ENCODE measurements at places on chromosomes 6 and 20.

- no peak for DNase-seq
Observed at GRCh38 chr20:32585011-32585585, at the start of gene NOL4L. NOL4L (minus strand) TSS chr20:32585333; CDS start chr20:32584890, 443 bp downstream.

- DNase-seq = no peak
Observed at GRCh38 chr6:77740380-77740779, 87.5 kb downstream of the MEI4 start.

DNA sequence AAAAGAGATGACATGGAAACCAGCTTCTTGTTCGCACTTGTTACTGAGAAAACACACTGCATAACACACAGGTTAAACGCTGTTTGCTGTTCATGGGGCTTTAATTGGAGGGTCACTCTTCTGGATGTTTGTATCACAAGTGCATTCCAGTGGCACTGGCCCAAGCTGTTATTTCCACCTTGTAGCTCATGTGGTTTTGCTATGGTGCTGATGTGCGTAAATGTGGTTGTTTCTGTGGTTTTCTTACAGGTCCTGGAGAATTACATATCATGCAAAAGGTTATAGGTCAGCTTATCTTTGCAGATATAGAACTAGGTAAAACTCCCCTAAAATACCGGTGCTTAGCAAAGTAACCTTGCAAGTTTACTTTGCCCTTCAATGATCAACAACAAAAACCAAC, 89.3 kb upstream of the AHI1 start:
- no peak for DNase-seq

GRCh38 chr20:36919715-36920333, 31.7 kb downstream of the SAMHD1 start:
- DNase-seq = no peak

DNA sequence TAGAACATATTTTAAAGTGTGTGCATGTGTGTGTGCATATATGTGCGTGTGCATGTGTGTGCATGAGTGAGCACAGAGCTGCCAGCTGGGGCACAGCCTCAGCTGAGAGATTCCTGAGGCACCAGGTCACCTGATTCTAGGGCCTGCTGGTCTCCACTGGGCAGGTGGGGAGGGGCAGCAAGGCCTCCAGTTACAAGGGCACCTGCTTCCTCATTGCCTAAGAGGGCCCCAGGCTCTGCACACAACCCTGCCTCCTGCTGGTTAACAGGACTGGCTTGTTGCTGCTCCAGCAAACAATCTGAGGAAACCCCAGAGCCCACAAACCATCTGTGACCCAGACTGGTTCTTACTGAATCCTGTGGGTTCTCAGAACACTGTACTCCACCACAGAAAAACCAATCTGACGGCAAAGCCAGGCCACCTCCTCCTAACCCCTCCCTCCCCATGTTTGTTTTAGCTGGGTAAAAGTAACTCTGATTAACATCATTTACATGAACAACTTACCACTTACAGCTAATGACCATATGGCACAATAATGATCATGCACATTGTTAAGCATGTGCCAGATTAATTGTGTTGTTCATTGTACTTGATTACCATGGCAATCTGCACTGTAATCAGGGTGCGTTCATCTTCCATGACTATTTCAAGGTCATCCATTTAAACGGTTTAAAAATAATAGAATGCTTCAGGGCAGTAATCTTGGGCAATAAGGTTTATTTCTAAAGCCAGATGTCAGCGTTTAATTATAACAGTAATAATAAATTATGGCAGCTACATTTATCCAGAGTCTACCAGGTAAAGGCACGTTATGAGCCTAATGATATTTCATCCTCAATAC, 23.1 kb upstream of the UBE2J1 start:
- peak; percentile 97 for DNase-seq

DNA sequence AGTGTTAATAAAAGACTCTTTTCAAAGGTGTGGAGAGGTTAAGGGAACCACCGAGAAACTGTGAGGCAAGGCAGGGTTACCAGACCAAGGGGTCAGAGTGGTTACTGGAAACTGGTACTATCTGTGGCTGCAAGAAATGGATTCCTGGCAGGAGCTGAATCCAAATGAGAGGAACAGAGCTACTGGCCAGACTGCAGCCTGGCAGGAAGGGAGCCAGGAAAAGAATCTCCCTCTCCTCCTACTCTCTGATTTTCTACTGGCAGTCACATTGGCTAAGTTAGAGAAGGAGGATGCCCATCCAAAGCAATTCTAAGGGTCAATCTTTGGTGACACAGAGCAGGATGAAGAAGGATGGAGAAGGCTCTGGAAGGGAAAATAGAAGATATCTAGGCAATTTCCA, 211.5 kb downstream of the GRM1 start:
- DNase-seq = no peak

DNA sequence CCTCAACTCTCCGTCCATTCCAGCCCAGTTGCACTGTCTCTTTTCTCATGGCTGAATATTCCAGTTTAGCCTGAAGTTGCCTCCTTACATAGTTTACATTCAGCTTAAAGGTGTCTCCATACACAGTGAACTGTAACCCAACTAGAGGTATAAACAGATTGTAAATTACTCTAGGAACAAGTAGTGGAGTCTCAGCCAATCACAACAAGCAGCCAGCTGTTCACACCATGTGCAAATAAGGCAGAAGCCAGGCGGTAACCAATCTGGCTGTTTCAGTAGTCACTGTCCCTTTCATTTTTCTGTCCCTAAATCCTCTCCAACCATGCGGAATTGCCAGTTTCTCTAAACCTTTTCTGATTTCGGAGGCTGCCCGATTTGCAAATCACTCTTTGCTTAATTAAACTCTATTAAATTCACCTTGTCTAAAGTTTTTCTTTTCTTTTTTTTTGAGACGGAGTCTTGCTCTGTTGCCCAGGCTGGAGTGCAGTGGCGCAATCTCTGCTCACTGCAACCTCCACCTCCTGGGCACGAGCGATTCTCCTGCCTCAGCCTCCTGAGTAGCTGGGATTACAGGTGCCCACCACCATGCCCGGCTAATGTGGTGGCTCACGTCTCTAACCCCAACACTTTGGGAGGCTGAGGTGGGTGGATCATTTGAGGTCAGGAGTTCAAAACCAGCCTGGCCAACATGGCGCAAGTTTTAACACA, 37.6 kb upstream of the GFOD1 start:
- DNase-seq = no peak

GRCh38 chr6:17240803-17241500, 40.2 kb upstream of the RBM24 start:
- no peak for DNase-seq

- no peak for DNase-seq
Observed at GRCh38 chr6:12327391-12327790, 37.2 kb downstream of the EDN1 start.

- DNase-seq = no peak
Observed at GRCh38 chr20:55140631-55141030, 665.2 kb downstream of the DOK5 start.

GRCh38 chr6:73200735-73201134, 24.6 kb downstream of the KHDC1L start:
- DNase-seq = no peak

DNA sequence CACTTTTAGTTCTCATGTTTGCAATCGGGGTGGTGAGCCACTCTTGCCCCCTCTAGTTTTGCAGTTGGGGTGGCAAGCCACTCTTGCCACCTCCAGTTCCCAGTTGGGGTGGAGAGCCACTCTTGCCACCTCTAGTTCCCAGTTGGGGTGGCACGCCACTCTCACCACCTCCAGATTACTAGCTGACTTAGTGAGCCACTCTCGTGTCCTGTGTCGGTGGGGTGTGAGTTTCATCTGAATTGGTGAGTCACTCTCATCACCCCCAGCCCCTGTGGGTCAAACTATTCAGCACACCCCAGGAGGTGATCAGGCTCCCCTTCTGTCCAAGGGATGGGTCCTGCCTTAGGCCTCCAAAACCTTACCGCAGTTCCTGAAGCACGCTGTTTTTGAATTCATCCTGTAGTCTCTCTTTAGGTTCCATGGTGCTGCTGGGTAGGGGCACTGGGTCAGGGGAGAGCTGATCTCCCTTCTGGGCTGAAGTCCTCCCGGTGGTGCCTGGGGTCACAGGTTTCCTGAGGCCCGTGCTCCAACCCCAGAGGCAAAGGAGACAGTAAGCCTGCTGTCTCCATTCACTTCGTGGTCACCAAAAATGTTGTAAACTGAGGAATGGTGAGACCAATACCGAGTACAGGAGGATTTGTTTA, 224.2 kb upstream of the SYNCRIP start:
- DNase-seq = no peak

- no peak for DNase-seq
Observed at GRCh38 chr20:31617432-31618104, 12.5 kb downstream of the ID1 start.

- no peak for DNase-seq
Observed at GRCh38 chr6:113414511-113414910, 442.6 kb upstream of the MARCKS start.

GRCh38 chr20:21613512-21613911, 92.0 kb upstream of the PAX1 start:
- DNase-seq = no peak

DNA sequence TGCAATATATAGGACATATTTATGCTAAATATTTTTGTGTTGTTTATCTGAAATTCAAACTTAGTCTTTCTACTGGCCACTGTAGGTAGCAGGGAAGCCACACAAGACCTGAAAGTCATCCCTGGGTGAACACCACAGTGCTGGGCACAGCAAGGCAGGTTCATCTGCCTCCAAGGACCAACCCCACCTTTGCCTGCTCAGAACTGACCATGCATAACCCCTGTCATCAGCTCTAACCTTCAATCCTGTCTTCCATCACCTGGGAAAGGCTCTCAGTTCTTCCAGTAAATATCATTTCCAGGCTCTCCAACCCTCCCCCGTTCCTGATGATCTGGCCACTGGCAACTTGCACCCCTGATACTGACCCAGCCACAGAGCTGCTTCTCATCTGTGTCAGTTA, 32.7 kb upstream of the CST7 start:
- DNase-seq = no peak

DNA sequence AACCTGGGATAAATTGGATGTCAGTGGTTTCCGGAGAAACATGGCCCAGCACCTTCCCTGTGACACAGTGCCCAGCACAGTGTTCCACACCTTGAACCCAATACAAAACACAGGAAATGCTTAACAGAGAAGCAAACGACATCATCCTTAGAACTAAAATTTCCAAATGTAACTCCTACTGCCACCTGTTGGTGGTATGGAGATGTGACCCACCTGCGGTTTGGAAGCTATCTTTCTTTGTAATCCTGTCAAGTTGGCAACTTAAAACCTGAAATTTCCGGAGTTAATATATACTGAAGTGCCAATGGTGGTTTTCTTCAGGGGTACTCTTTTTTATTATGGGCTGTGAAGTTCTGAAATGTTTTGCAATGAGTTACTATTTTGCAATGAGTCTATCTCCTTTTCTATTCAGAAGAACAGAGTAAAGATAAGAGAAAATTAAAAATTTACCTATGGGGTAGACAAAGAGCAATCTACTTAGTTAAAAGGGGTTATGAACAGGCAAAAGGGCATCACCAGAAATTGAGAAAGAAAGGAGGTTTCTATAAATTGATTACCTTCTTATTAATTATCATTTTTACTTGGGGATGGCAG, 658.8 kb downstream of the PTPRT start:
- peak; percentile 34 for DNase-seq

- no peak for DNase-seq
Observed at GRCh38 chr20:63822276-63822696, 8.8 kb downstream of the ZBTB46 start.

DNA sequence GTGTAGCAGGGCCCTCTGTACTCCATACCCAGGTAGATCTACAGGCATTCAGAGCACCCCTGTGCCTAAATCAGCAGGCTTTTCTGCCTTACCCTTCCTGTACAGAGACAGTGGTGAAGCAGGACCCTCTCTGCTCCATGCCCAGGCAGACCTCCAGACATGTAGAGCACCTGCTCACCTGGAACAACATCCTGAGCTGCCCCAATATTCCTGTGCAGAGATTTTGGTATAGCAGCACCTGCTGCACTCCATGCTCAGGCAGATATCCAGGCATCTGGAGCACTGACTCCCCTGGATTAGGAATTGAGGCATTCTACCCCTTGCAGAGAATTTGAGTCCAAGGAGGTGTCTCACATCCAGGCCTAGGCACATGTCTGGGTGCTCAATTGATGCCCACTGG, 12.6 kb upstream of the CST1 start:
- no peak for DNase-seq

DNA sequence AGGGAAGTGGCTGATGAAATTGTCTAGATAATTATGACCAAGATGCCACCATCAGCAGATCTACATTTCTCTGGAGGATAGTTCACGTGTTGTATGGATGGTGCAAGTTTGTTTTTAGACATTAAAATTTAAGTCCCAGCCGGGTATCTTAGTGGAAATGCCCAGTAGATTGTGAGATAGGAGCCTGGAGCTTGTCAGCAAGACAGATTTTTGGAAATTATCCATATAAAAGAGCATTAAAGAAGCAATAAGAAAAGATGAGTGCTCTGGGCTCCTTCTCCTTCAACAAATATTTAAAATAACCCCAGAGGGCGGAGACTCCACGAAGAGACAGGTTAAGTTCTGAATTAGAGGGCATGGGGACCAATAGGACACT, 47.6 kb upstream of the SMLR1 start:
- no peak for DNase-seq

GRCh38 chr6:4324746-4325145, 189.4 kb upstream of the ECI2 start:
- no peak for DNase-seq

DNA sequence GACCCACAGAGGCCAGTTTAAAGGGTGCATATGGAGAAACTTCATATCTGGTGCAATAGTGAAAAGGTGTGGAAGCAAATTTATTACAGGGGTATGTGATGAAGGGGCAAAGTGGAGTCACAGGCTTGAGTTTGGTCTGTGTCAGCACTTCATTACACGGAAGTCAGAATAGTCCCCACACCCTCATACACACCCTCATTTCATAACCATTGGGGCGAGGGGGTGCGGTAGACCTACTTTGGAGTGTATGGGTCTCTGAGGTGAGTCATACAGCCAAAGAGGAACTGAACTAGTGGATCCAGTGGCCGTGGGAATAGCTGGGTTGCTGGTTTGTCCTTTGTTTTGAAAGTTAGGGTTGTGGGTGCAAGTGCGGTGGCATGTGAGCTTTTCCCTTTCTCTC, 3.3 kb downstream of the TM9SF4 start:
- no peak for DNase-seq

DNA sequence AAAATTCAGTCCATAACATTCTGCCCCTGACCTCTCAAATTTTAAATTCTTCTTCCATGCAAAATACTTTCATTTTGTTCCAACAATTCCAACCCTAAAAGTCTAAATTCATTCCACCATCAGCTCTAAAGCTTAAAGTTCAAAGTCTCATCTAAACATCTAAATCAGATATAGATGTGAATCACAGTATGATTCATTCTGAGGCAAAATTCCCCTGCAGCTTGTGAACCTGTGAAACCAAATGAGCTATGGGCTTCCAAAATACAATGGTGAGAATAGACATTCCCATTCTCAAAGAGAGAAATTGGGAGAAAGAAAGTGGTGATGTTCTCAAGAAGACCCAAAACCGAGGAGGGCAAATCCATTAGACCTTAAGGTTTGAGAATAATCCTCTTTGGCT, 309.8 kb downstream of the HIVEP2 start:
- no peak for DNase-seq

DNA sequence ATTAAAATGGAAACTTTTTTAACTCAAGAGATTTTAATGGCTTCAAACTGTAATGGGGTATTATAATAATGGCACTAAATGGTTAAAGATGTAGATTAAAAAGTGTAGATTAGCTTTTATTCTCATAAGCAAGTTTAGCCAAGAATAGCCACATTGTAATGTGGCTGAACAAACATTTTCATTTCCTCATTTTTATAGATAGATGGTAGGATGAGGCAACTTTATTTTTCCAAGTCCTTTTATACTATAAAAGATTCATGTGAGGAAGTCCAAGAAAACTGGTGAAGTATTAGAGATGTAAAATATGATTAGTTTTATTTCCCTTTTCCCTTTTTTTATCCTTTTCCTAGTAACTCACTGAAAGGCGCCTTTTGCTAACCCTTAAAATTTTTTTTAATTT, 88.8 kb downstream of the ATRN start:
- no peak for DNase-seq
